ENCODE measurements at places on chromosomes 12 and 14.

GRCh38 chr12:77847680-77848431 lies 17.2 kb downstream of the NAV3 start:
- DNase-seq = no peak

DNA sequence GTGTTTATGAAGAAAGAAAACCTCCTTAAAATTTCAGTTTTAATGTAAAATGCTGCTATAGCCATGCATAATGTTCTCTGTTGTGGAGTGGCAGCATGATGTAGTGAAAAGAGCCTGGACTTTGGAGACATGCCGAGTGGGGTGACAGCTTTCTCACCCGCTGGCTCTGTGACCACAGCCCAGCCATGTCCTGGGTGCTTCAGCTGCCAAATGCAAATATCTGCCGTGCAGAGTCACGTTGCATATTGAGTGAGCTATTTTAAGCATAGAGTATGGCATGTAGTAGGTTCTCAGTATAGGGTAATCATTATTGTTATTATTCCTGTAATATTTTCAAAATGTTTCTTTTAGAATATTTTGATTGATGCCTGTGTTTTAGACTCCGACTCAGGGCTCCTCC lies 15.5 kb upstream of the TCTN2 start:
- DNase-seq = no peak

DNA sequence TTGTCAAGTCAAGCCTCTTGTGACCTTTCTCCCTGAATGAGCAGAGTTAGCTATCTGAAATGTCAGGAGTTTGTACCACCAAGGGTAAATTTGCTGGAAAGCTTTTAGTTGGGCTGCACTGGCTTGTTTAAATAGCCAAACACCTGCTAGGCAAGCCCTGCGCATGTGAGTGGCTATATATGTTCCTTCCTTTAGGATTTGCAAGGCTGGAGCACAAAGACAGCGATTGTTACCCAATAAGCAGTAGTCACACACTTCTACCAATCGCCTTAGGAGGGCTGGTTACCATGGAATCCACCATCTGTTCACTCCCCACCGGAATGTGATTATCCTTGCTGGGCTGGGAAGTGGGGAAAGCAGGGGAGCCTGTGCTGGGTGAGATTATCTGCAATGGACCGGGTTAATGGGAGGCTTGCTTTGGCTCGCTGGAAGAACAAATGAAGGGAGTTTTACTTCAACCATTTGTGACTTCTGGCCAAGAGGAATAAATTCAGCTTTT lies 102.5 kb downstream of the FGD4 start:
- DNase-seq = no peak

- DNase-seq = no peak
These were observed 33.0 kb downstream of the PWP1 start for GRCh38 chr12:107718606-107719005.

DNA sequence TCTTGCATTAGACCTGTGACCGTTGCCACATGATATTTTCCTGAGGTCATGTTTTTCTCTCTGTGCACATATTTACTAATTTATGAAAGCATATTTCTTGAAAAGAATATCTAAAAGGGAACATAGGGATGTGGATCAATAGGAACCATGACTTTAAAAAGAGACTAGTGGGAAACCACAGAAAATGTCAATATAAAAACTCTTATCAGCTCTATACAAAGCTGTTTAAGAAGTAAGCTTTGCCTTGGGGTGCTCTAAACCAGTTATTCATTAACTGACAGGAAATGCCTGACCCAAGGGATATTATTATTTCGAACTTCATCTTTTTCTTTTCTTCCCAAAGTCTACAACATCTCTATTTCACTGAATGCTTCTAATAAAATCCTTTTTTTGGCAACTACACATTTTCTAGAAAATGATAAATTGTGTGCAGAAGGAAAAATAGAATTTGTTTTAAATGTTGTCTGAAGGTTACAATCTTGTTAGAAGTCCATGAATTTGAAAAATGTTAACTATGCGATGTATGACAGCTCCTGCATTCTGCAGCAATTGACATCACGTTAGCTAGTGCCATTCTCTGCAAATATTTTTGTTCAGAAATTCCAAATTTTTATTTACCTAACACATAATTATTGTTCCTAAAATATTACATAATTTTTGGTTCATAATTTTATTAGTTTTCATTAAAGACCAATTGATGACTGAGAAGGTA lies 345.0 kb downstream of the SLC16A7 start:
- no peak for DNase-seq

DNA sequence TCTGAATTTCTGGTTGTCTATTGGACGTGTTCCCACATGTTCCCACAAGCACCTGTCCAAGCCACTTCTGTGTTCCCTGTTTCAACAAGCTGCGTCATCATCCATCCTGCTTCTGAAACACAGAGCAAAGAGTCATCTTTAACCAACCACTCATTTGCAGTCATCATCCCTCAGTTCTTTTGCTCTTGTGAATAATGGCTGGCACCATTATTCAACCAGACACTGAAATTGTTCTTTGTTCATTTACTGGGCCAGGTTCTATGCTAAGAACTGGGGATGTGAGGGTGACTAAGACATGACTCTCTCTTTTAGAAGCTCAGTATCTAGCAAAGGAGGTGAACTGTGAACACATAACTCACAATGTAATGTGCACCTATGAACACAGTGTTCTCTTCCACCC lies 40.7 kb upstream of the ANO4 start:
- no peak for DNase-seq

- DNase-seq = no peak
These were observed 206.7 kb downstream of the AACS start for GRCh38 chr12:125271892-125272291.

- DNase-seq = no peak
These were observed 54.3 kb downstream of the PLCZ1 start for GRCh38 chr12:18683327-18684013.

- DNase-seq = no peak
These were observed 49.8 kb downstream of the PTGER2 start for GRCh38 chr14:52363961-52364360.

- no peak for DNase-seq
These were observed 7.2 kb upstream of the ENDOU start for GRCh38 chr12:47732504-47732903.

DNA sequence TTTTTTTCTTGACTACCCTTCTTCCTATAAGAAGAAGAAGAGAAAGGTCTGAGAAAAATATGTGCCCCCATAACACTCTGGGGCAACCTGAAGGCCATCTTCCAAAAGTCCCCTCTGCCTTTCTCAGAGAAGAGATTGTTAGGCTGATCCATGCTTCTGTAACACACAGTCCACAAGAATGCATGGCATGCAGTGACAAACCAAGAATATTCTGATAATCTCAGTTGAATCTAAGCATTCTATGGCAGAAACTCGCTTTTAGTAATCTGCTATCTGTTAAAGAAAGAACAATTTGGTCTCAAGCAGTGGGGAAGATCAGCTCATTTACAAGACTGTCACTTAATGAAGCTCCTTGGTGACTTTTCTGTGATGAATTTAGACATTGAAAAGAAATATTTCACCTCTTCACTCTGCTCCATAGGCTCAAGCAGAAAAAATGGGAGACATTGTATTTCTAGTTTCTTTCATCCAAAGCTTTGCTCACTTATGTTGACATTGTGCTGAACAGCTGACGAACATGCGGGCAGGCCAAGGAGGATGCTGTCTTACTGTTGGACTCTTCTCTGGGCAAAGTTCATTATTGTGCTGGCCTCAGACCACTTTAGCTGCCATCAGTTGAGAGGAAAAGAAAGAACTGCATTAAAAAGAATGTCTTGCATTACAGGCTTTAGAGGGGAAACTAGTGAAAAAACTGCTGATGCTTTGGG lies 957.1 kb downstream of the DIO2 start:
- DNase-seq = no peak

GRCh38 chr14:81591266-81591665 lies 57.6 kb upstream of the SEL1L start:
- DNase-seq = no peak

DNA sequence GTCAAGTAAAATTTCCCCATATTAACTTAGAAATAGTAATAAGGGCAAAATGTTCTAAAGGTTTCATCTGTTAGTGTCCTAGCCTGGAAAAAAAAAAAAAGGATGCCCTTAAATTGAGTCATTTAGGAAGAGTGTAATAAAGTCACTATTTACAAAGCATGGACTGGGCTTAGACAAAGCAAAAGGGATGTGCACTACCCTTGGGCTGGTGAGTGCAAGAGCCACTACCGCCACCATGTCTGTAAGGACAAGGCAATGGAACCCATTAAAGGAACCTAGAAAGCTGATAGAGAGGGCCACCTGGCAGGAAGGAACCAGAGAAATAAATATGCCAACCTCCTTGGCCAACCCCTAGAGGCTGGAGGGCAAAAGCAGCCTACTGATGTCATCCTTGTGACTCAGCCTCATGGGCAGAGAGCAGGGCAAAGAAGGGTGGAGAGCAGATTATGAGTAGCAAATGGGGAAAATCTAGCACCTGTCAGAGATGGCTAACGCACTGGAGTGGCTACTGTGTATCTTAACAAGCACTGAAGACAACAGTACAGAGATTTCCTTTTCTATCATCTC lies 59.5 kb upstream of the FUT8 start:
- DNase-seq = no peak

- no peak for DNase-seq
These were observed 1.9 kb downstream of the PCNX4 start for GRCh38 chr14:60093606-60094005.

Measured in CD8-positive, alpha-beta T cell (primary cell).